Keratinocyte (primary cell): ENCODE measurements at places on chromosomes 6 and 20. TPM values are rescaled to one million over a fixed set of nuclear protein-coding genes. Genes with fewer than 3 reads are reported as not detected.

Gene NKAIN4
- not detected in 3 replicates for polyA plus RNA-seq

Gene C6orf47
- polyA plus RNA-seq, result 7.9 to 10.0 TPM (median 8.3 TPM) in 3 replicates

GRCh38 chr6:15960740-15961634 is 167.9 kb upstream of the MYLIP start:
- no peak for DNase-seq

GRCh38 chr6:117558818-117559217 is 43.5 kb downstream of the GOPC start:
- DNase-seq, result no peak

- no peak for DNase-seq
Observed at GRCh38 chr6:164069350-164069990, 655.0 kb downstream of the QKI start.
